ENCODE measurements at places on chromosomes 7 and 10.
A peak's percentile ranks its signal among the peaks of the same experiment; 100 is the strongest.

- no peak for DNase-seq
These were observed 343.1 kb downstream of the HPSE2 start for GRCh38 chr10:98892523-98892922.

DNA sequence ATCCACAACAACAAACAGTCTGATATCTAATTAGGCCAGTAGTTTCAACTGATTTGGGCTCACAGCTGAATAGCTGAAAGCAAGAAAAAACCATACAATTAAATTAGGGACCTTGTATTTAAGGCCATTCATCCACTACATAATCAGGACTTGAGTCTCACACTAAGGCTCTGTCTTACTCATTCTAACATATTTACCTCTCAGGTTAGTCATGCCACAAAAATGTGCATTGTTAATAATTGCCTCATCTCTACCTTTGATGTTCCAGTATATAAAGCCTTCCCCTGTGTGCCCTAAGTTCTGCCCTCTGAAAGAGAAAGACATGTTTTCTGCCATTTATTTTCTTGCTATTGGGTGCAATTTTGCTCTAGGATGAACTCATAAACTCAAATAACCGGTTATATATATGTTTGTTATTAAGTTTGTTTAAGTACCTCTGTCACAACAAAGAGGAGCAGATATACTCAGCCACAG, 5.3 kb upstream of the C1GALT1 start:
- DNase-seq = peak; percentile 75

DNA sequence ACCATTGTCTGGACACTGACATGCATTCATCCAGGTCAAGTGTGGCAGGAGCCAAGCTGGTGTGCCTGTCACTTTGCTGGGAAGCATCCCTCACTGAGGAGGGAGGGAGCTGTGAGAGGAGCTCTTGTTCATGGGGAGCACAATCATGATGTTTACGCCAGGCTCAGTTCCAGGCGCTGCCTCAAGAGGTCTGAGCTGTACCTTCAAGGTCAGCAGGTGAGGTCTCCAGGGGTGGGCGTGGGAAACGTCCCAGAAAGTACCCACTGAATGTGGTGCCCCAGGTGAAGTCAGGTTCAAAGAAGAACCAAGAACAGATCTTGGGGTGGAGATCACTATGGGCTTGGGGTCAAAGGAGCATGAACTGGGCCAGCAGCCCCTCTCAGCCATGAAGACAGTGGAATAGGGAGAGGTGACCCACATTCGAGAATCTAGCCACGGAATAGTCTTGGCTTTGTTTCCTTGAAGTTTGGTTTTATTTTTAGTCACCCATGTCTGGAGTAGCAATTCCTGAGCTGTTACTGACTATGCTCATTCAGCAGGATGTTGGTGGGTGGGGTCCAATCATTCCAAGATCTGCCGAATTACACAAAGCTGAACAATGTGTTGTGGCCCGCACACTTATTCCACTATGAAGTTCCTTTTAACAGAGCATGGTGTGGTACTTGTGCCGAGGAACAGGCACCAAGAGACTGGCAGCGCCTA, 29.3 kb downstream of the NPS start:
- no peak for DNase-seq

- peak; percentile 76 for DNase-seq
These were observed 33.8 kb upstream of the ICA1 start for GRCh38 chr7:8295638-8296361.

- DNase-seq = no peak
These were observed 109.9 kb downstream of the ITGB8 start for GRCh38 chr7:20440472-20441105.

GRCh38 chr7:101970801-101971200, 153.4 kb downstream of the CUX1 start:
- DNase-seq = no peak

DNA sequence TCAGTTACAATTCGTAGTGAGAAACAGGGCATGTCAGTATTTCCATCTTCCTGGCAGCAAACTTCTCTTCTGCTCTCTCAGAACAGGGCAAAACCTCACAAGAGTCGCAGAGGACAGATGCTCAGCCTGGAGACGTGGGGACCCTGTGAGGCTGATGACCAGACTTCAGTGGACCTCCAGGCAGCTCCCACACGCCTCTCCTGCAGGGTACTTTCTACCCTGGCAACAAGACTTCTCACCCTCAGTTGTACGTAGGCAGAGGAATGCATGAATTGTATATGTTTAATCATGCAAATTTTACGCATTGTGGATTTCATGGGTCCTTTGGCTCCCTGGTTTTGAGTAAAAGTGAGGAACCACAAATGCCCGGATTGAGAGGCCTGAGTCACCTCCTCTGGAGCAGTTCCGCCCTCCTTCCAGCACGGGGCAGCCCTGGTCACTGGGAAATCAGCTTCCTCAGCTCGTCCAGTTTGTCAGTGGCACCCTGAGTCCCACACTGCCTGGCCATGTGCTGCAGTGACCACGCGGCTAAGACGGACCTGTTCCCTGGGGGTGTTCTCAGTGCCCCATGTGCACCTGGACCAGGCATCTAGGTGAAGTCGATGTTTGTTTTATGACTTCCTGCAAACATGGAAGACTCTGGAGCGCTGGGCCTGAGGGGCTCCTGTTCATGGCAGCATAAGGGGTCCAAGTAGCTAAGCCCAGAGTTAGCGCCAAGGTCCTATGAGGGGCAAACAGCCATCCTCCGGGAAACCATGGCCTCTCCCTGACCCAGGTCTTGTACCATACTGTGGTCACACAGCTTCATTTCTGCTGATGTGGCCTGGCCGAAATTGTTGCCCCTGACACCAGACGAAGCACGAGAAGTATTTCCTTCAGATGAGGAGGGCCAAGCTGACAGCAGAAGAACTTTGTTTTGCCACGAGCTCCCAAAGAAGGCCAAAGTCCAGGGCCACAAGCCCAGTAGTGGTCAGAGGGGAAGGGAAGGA, 165.1 kb downstream of the TNS3 start:
- DNase-seq = no peak

DNA sequence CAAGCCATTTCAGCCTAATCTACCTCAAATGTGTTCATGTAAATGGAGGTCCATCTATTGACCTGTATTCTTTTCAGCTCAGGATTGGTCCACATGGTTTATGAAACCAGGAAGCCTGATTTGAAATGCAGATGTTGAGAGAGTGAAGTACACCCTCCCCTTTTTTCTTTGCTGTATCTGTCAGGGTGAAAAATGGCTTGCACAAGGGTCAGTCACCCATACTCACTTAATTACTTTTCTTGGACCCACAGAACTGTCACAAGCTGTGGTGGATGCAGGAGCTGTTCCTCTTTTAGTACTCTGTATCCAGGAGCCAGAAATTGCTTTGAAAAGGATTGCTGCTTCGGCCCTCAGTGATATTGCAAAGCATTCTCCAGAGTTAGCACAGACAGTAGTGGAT, 41.2 kb downstream of the SPAG6 start:
- DNase-seq = no peak

DNA sequence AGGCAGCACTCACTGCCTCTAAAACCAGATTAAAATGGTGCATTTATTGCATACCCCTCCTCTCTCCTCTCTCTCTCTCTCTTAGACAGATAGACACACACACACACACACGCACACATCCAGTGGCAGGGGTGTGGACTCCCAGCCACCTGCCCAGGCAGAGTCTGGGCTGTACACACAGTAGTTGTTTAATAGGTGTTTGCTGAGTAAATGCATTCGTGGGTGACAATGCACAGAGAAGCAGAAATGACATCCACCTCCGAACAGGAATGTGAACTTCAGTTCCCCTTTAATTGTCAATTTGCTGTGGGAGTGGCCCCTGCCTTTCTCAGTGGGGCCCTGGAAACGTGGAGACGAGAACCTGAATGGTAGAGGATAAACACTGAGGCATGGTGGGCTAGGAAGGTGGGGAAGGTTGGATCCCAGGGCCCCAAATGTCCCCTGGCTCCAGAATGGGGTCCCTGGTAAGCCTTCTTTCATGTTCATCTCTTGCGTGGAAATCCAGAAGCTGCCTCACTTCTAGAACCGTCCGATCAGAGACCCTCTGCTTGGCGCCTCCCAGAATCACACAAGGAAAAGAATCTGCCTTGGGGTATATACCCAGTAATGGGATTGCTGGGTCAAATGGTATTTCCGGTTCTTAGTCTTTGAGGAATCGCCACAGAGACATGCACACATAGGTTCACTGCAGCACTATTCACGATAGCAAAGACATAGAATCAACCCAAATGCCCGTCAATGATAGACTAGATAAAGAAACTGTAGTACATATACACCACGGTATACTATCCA, 58.5 kb upstream of the ECHDC3 start:
- DNase-seq = no peak

GRCh38 chr7:110071192-110071591, 1019.7 kb upstream of the LRRN3 start:
- DNase-seq = no peak

- DNase-seq = no peak
These were observed 982 bp downstream of the COBL start for GRCh38 chr7:51315393-51316261.

- DNase-seq = peak; percentile 43
These were observed 1.8 kb upstream of the OPN1SW start for GRCh38 chr7:128777156-128778123.

GRCh38 chr10:24010436-24010970, 198.4 kb upstream of the KIAA1217 start:
- no peak for DNase-seq

DNA sequence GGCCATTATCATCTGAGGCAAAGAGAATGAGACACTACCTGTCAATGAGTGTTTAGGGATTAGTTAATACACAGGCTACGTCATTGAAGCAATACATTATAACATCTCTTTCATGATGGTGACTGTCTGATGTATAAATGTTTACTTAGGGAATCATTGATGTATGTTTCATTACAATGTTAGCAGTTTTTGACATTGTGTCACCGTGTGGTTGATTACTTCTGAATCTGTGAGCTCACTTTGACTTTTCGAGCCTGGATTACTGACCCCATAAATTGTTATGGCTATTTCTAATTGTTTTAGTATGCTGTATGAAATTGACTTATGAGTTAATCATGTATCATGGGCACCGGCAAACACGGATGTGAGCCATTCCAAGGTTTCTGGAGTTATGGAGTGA, 494.0 kb downstream of the MAGI2 start:
- peak; percentile 24 for DNase-seq

DNA sequence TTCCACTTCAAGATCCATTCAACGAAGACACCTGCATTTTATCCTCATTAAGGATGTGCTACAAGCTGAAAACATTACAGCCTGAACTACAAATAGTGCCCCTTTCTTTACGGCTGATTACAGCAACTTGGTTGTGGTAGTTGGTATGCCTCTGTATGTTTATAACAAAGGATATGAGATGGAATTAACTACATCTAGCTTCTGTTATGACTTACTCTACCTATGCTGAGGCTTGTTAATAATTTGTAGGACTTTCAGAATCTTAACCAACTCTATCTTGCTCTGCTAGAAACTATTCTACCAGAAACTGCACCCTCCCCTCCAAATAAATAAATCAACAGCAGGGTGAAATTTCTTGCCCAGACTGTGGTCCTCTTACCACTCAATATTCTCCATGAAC, 448.1 kb downstream of the GRM8 start:
- no peak for DNase-seq

GRCh38 chr7:50146692-50147091, 53.6 kb upstream of the ZPBP start:
- DNase-seq = no peak

DNA sequence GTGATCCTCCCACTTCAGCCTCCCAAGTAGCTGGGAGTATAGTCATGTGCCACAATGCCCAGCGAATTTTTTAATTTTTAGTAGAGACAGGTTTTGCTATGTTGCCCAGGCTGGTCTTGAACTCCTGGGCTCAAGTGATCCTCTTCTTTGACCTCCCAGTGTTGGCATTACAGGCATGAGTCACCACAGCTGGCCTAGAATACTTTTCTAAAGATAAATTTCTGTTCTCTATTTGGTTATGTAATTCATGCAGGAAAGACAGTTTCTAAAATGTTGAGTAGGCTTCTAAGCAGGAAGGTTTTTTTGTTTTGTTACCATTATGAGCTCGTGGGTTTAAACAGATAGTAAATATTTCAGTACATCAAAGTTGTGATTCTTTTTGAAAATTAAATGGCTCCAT, 5.0 kb downstream of the RBAK start:
- DNase-seq = no peak

DNA sequence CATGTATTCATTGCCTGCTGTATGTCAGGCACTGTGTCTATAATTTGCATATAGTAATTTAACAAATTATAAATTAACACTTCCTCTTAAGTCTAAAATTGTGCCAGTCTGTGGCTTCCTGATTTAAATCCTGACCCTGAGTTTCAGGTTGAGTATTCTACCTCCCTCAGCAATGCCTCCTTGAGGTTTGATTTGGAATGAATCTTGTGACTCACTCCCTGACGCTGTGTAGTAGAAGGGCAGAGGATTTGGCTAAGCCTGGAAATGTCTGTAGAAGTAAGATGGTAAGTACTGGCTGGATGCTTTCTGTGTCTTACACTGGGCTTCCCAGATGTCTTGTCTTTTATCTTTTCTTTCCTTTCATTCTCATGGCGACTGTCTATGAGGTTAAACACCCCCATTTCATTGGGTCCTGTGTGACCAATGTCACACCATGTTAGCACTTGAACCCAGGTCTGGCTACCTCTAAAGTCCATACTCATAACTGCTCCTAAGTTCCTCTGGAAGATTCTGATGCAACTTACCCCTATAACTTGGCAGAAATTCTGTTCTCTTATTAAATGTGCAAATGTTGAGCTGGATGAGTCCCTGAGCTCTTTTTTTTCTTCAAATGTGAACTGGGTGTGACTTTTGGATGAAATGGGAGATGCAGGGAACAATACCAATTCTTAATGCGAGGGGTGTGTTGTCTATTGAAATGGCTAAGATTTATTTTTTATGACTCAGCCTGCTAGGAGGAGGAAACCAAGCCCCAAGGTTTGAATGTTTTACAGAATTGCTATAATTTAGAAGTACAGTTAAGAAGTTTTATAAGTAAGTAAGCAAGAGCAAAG, 48.5 kb downstream of the PLCE1 start:
- peak; percentile 85 for DNase-seq

- peak; percentile 72 for DNase-seq
These were observed 78.6 kb downstream of the TNS3 start for GRCh38 chr7:47503281-47503680.

DNA sequence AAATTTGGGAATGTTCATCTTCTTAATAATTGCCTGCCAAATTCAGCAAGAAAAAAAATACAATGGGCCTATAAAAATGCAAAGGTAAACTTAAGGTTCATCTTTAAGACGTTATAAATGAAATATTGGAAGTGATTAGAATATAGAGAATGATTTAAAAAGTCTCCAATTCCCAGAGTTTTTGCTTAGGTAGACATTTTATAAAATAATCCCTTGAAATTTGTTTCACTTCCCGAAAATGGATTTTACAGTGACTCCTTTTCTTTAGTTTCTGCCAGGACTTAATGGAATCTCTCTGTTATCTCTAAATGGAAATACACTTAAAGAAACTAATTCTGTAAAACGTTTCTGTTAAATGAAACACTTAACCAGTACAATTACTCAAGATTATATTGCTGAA, 544.2 kb upstream of the TEX47 start:
- DNase-seq = no peak

GRCh38 chr7:83852136-83852535, 203.2 kb upstream of the SEMA3E start:
- DNase-seq = no peak

DNA sequence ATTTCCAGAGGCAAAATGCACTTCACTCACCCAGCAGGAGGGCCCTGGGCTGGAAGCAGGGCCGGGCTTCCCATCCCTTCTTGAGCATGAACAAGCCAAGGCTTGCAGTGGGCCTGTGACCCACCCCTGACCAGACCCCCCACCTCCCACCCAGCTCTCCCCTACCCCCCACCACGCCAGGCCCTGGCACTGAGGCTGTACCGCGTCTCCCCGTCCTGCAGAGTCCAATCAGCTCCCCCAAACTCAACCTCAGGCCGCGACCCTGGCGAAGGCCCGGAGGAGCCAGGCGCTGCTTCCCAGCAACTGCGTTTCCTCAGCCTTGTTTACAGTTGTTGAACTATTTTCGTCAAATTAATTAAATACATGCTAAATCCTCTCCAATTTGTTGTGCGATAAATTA, 16.9 kb upstream of the MYL10 start:
- DNase-seq = no peak
